ENCODE measurements at places on chromosomes 16 and 17.

GRCh38 chr17:34269969-34270368, at the start of gene CCL7:
CCL7 (plus strand) TSS chr17:34270221; CDS start chr17:34270291, 70 bp downstream.
- no peak for DNase-seq

DNA sequence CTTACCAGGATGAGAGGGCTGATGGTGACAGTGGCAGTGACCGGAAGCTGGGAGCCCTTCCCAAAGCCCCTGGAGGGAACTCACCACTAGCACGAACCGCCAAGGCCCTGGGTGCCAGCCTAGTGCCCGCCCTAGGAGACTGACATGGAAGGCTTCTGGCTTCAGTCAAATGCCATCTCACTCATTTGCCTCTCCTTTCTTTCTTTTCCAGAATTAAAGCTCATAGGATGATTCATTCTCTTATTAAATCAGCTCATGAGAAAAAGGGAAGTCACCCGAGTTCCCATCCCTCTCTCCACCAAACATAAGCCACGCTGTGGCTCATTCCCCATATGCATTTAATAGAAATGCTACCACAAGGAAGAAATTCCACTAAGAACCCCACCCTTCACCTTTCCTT, 12.1 kb downstream of the CUEDC1 start:
- no peak for DNase-seq

DNA sequence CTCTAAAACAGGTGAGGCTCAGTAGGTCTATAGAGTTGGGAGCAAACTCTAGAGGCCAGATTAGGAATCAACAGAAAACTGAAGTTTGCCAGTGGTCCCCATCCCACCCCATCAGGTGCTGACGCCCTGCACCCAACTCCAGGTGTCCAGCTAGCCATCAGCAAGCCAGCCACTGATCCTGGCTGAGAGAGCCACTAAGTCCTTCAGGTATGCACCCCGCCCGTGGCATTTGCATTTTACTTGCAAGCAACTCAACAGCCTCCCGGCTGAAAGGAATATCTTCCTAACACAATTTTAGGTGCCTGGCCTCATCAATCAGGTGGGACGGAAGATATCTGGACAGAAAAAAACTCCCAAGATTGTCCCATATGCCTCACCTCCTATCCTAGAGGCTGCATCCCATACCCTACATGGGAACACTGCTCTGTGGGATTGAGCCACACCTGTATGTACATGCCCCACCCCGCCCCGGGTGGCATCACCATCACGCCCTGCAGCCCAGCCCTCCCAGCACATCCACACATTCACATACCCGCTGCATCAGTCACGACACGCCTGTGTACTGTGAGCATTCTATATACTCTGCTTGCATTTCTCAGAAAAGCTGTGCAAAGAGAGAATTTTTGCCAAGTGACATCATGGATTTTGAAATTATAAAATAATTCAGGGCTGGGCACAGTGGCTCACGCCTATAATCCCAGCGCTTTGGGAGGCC, 8.3 kb downstream of the OTOP3 start:
- DNase-seq, result no peak

GRCh38 chr17:7511108-7511507, 26.9 kb downstream of the POLR2A start:
- DNase-seq, result no peak

- DNase-seq, result no peak
These were observed 9.0 kb downstream of the GALK1 start for GRCh38 chr17:75755990-75756389.

DNA sequence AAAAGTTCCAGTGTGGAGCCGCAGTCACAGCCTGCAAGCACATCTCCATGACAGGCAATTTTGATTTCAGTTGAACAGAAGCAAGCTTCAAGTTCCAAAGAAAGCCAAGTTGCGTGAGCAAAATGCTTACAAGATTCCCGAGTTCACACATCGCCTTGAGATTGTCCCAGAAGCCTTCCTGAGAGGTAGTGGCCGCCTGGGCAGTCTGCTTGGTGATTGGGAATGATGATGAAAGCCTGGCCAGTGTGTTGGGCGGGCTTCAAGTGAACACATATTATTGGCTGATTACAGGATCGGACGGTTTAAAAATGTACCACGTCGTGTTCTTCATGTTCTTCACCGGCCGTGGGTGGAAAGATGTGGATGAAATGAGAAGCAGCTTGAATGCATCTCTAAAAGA, 185.5 kb downstream of the FOXL1 start:
- DNase-seq, result no peak

- no peak for DNase-seq
These were observed 169.1 kb downstream of the WSCD1 start for GRCh38 chr17:6239241-6239798.

GRCh38 chr17:83067071-83067717, 12.2 kb upstream of the METRNL start:
- no peak for DNase-seq

- DNase-seq, result no peak
These were observed 19.1 kb downstream of the CBLN1 start for GRCh38 chr16:49262501-49262900.

DNA sequence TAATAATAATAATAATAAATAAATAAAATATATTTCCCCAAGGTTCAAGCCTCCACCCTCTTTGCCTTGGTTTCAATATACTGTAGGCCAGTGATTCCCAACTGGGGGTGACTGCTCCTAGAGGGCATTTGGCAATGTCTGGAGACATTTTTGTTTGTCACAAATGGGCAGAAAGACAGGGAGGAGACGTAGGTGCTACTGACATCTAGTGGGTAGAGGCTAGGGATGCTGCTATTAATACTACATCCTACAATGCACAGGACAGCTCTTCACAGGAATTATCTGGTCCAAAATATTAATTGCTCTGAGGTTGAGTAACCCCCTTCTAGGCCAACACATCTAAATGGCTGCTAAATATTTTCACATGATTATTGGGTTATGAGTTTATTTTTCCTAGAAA, 12.8 kb upstream of the PRR14 start:
- DNase-seq, result no peak

DNA sequence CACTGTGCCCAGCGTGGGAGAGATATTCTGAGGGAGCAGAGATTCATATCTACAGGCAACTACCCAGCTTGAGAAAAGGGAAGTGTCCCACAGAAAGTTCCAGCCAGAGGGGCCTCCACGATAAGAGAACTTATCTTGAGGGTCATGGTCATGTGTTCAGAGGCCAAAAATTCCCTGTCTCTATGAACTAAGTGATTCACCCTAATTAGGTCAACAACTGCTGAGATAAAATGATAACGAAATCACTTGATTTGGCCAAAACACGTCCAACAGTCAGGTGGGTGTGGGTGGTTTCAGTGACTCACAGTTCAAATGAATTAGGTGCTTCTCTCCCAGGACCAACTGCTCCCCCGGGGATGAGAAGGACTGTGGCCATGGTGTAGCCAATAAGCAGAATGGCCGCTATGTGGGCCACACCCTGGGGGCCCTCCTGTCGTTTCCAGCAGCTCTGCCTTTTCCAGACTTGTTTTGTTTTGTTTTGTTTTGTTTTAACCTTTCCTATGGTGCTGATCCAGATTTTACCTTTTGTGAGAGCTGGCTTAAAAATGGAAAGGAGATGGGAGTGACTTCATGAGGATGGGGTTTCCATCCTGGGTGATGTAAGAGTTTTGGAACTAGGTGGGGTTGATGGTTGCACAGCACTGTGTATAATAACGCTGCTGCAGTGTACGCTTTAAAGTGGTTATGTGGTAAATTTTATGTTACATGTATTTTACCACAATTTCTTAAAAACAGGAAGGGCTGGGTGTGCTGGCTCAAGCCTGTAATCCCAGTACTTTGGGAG, 8.7 kb downstream of the DNAI2 start:
- no peak for DNase-seq

All from effector CD8-positive, alpha-beta T cell (primary cell).